IMR-90 (cell line): ENCODE measurements at places on chromosomes 7 and 10.

DNA sequence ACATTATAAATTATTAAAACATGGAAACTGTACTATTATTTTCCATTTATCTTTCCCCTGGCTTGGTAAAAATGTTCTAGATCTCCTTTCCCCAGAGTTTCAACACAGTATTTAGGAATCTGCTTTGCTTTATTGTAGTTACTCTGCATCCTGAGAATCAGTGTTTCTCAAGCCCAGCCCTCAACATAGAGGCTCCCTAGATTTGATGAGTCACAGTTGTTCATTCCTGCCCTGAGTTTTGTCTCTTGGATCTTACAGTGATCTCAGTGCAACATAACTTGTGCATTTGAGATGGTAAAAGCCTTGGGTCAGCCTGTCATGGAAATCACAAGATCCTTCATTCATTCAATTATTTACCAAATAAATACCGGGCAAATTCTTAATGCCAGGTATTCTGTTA lies 63.0 kb downstream of the VAX1 start:
- peak; percentile 7 for DNase-seq

- peak; percentile 4 for DNase-seq
Observed at GRCh38 chr10:122373721-122374120, 787 bp upstream of the PLEKHA1 start.

GRCh38 chr10:60606343-60607080 lies 171.8 kb upstream of the CDK1 start:
- DNase-seq = peak; percentile 59

DNA sequence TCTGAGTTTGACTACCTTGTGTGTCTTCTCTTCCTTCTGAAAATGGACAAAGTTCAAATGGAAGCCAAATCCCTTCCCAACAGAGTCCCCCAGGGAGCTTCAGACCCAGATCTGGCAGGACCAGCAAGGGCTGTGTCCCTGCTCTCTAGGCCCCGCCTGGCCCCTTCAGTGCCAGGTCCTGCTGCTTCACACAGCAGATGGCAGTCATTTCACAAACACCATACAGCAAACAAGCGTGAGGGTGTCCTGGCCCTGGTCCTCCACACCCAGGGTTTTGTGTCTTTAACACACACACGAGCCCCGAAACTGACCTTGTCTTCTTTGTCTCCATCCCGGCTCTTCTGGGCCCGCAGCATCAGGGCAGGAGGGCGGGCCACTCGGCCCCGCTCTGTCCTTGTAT lies 145.0 kb downstream of the TCERG1L start:
- no peak for DNase-seq

GRCh38 chr7:158979635-158980351 lies 123.4 kb downstream of the DYNC2I1 start:
- DNase-seq = no peak
